Stimulated activated CD8-positive, alpha-beta memory T cell treated with anti-CD3 and anti-CD28 coated beads, Interleukin-15, amount 100 ng/mL, for 24 hours (primary cell): ENCODE measurements at places on chromosomes 6 and 20.

GRCh38 chr6:111087106-111087835 is at the start of gene SLC16A10:
Gene SLC16A10, plus strand, starts transcription at chr6:111087503. Its CDS starts 250 bp downstream, at chr6:111087753.
- peak; percentile 51 for DNase-seq

DNA sequence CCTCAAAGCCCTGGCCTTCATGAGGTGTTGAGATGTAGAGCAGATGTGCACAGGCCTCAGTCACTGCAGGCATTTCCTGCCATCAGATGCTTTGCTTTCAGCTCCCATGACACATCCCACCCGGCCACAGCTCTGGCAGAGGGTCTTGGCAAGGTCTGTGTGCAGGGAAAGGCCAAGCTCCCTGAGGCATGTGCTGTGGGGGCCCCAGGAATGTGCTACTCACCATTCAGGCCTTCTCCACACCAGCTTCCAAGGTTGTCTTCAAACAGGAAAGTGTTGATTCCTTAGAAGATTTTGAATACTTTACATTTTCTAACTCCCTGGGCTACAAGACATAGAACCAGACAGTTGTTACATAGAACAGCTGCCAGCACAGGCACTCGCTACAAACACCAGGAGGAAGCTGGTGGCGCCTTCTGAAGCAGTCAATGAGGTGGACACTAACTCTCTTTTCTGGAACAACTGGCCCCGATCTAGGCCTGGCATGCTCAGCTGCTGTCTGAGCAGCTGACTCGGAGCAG is 27.8 kb downstream of the CASS4 start:
- no peak for DNase-seq

- DNase-seq, result no peak
These were observed 59.6 kb upstream of the RNF24 start for GRCh38 chr20:4074877-4075455.

DNA sequence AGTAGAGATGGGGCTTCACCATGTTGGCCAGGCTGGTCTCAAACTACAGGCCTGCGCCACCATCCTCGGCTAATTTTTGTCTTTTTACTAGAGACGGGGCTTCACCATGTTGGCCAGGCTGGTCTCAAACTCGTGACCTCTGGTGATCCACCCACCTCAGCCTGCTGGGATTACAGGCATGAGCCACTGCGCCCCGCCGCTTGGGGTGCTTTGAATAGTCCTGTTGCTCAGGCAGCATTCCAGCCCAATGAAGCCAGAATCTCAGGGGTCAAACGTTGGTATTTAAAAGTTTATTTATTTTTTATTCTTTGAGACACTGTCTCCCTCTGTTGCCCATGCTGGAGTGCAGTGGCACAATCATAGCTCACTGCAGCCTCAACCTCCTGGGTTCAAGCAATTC is 11.3 kb downstream of the MOCS3 start:
- DNase-seq, result no peak

GRCh38 chr6:169019727-169020491 is 233.7 kb downstream of the THBS2 start:
- no peak for DNase-seq

DNA sequence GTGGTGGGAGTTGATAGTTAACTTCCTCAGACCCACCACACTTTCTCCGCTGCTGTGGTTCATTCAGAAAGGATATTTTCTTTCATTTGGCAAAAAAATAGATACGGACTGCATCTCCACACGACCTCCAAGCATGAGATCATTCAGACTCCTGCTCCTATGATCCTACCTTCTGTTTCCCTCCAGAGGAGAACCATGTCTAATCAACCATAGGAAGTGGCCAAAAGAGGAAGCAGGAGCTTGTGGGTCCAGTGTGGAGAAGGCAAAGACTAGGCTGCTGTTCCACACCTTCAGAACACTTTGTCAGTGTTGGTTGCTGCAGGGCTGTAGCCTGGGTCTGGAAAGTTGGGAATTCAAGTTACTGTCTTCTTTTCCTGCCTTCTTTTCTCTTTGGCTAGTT is 10.6 kb upstream of the KIF13A start:
- DNase-seq, result no peak

- DNase-seq, result no peak
These were observed 768.8 kb upstream of the SLC35B3 start for GRCh38 chr6:9204171-9204570.

DNA sequence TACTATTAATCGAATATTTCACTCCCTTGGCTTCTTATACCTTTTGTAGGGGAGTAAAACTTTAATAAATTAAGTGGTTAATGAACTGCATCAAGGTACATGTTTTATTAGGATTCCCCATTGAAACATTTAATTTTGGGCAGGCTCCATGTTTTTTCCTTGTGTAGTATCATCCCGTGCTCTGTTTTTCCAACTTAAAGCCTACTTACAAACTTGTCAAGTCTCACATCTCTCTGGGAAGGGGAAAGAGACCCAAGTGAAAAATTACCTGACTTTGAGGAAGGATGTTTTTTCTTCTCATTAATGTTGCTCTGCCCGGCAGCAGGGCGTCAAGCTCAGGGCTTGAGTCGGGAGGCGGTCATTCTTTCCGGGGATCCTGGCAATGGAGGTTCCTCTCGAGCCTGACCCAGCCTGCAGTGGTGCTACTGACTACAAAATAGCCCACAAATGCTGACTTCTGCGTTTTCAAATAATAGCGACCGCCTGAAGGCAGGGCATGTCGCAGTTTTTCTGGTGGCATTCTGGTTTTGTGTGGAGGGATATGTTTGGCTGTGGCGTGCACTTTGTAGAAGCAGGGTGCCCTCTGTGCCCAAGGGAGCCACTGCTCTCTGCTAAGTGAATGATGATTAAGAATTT is 2.4 kb downstream of the DSP start:
- DNase-seq, result no peak

GRCh38 chr6:158037021-158037420 is 55.4 kb downstream of the SYNJ2 start:
- no peak for DNase-seq

GRCh38 chr20:16364320-16364687 is 208.9 kb downstream of the KIF16B start:
- DNase-seq, result no peak

- no peak for DNase-seq
These were observed 69.3 kb downstream of the IBTK start for GRCh38 chr6:82178077-82178758.

DNA sequence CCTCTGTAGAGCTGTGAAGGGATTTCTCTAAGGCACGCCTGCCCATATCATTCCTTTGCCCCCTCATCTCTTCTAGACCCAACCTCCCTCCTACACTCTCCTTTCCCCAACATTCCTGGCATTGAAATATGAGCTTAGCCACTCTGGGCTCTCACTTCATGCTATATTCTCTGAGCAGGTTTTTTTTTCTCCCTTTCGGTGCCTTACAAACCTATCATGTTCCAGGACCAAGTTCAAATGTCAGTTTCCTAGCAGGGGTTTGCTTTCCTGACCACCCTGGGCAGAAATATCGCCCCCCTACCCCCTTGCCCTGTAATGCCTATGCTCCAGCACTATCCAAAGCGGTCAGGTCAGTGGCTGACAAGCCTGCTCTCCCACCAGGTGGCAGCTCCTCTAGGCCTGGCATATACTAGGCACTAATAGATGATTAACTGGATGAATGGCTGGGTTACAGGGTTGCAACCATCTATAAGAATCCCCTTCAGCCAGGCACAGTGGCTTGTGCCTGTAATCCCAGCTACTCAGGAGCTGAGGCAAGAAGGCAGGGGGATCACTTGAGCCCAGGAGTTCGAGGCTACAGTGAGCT is 25.7 kb upstream of the AAR2 start:
- no peak for DNase-seq

- no peak for DNase-seq
These were observed 30.3 kb upstream of the VEGFA start for GRCh38 chr6:43739642-43740091.

GRCh38 chr6:42313941-42314570 is 96.4 kb upstream of the MRPS10 start:
- no peak for DNase-seq

- DNase-seq, result no peak
These were observed 41.9 kb upstream of the CALHM6 start for GRCh38 chr6:116419069-116419786.

- no peak for DNase-seq
These were observed 104.4 kb downstream of the MANEA start for GRCh38 chr6:95681736-95682135.
